Tibial nerve (tissue), 4 donors: ENCODE measurements at places on chromosomes 5 and 9. TPM values are rescaled to one million over a fixed set of nuclear protein-coding genes. Genes with fewer than 3 reads are reported as not detected.

DNA sequence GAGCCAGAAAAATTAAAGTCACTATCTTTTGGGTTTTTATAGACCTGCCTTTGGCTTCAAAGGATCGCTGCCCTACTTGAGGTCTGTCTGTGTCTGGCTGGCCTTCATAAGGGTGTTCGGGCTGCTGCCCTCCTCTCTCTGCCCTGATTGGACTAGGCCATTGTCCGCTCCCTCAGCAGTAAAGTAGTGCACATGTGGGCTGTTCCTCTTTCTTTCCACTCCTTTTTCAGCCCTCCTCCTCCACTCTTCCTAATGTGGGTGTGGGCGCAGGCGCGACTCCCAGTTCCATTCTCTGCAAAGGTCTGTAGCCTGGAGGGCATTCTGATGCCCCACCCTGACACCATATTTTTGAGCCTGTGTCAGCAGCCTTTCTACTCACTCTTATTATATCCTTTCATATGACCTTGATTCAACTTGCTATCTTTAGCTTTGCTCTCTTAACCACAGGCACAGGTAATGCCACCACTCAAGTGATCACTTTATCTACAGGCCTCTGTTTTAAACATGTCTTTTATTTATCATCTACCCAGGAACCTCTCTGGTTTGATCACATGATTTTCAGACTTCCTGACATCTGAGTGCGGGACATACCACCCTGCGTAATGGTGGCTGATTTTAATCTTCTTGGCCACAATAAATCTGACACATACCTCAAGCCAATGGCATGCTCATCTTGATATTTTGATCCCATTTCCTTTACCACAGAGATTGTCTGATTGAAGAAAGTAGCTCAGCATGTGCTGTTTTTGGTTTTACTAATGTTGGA, 144.5 kb downstream of the AOPEP start:
- H3K27ac ChIP-seq: no peak overlapping the region
- H3K36me3 ChIP-seq: no peaks in the 10 kb centered on the region
- H3K4me3 ChIP-seq: no peak overlapping the region
- peaks cover 15% of the 10 kb centered on the region for H3K4me1 ChIP-seq
- no peaks in the 10 kb centered on the region for H3K27me3 ChIP-seq
- DNase-seq: no peak

DNA sequence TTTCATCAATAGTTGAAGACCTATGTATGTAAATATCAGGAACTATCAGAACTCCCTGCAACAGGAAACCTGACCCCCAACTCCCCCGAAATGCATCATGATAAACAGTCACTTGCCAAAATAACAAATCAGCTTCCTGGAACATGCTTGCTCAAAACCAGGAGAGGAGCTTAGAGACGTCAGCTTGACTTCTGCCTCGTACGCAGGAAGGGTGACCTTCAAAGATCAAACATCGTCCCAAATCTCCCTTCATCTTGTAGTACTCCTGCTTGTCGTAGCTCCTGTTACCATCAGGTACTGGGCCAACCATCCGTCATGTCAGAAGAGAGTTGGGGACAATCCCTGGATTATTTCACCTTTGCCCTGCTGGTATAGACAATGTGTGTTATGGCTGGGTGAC, 396.1 kb downstream of the GADD45G start:
- peaks cover 27% of the 10 kb centered on the region for H3K4me1 ChIP-seq
- no peak overlapping the region for H3K4me3 ChIP-seq
- no peaks in the 10 kb centered on the region for H3K27me3 ChIP-seq
- no peak for DNase-seq
- H3K36me3 ChIP-seq: no peaks in the 10 kb centered on the region

DNA sequence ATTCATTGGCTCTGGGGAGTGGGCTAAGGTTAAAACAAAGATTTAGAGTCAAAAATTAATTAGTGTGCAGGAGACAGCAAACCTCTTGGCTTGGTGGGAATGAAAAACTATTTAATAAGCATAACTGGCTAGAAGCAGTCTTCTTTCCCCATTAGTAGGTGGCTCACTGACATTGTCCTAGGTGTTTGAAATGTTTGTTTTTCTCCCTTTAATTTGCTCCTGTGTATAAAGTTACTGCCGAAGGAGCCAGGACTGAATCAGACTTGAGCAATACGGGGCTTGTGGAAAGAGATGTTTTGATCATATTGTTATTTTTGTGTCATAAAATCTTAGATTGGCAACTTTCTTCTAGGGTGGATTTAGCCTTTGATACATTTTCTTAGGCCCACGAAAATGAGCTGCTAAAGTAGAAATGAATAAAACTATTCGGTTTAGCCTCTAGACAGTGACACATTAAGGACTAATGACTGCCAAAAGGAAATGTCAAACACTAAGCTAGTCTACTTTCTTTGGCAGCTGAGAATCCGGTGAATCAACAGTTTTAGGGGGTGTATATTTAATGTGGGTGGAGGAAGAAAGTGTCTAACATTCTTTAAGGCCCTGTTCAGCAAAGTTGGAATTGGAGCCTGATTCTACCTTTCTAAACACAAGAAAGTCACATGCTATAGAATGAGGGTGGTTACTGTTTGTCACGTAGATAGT, 30.2 kb downstream of the LRRTM2 start:
- no peak overlapping the region for H3K27ac ChIP-seq
- DNase-seq: no peak
- no peak overlapping the region for H3K4me3 ChIP-seq
- H3K27me3 ChIP-seq: no peaks in the 10 kb centered on the region
- no peaks in the 10 kb centered on the region for H3K36me3 ChIP-seq

GRCh38 chr9:136111190-136111589, 7.5 kb downstream of the TMEM250 start:
- H3K4me3 ChIP-seq: no peak overlapping the region
- H3K4me1 ChIP-seq: peaks cover 3% of the 10 kb centered on the region
- H3K27ac ChIP-seq: peak overlapping the region; percentile 78
- DNase-seq: no peak
- no peaks in the 10 kb centered on the region for H3K36me3 ChIP-seq

GRCh38 chr9:124032247-124032646, 20.7 kb downstream of the LHX2 start:
- H3K4me1 ChIP-seq: no peaks in the 10 kb centered on the region
- DNase-seq: no peak
- no peaks in the 10 kb centered on the region for H3K27me3 ChIP-seq
- H3K4me3 ChIP-seq: no peak overlapping the region

DNA sequence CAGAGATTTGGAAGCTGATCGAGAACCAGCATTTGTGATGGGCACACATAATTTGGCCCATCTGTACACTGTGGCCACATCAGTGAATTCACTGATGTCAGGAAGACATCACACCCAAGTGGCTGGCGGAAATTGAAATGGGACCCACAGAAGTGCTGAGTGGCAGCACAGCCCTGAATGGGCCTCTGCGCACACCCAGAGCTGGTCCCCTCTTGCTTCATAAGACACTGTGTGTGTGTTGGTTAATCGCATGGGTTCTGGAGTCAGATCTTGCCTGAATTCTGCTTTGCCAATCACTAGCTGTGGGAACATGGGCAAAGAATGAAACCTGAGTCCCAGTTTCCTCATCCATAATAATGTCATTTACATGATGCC, 72.2 kb downstream of the PCSK5 start:
- DNase-seq: no peak
- H3K4me3 ChIP-seq: no peak overlapping the region
- H3K36me3 ChIP-seq: no peaks in the 10 kb centered on the region
- no peak overlapping the region for H3K27ac ChIP-seq

DNA sequence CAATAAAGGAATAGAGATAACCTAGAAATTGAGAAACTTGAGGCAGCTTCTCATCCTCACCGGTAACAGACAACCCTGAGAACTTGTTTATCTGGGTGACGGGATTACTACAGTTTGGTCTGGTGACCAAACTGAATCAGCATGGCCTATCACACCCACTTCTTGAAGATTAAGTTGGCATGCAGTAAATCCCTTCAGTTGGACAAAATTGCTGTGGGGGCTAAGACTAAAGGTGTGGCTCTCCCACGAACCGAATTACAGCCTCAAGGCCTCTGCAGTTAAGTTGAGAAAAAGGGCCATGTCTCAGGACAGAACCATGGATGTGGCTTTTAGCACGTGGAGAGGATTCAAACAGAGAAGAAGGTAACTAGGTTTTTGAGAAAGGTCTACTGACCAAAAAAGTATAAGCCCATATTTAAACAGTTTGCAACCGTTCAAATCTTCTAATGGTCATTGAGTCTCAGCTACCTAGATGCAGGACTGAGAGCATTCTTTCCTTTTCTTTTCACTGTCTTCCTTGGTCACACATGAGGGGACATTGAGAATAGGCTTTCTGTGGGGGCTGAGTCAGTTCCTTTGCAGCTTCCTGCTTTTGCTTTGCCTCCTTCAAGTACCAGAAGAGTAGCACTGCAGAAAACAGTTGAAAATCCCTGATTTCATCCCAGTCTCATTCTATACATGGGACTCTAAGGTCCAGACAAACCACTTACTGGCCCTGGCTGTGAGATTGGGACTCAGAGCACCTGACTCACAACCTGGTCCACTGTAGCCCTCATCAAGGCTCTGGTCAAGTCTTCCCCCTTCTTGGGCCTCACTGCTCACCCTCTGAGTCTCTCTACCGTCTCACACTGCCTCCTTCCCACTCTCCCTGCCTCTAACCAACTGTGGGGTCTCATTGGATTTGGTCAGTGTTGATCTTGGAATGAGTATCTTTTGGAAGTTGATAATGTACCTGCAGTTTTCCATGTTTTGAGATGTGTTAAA, 30.9 kb downstream of the PDE6A start:
- no peak overlapping the region for H3K4me3 ChIP-seq
- no peak for DNase-seq
- no peaks in the 10 kb centered on the region for H3K4me1 ChIP-seq
- H3K36me3 ChIP-seq: no peaks in the 10 kb centered on the region
- H3K27me3 ChIP-seq: no peaks in the 10 kb centered on the region
- H3K27ac ChIP-seq: no peak overlapping the region

DNA sequence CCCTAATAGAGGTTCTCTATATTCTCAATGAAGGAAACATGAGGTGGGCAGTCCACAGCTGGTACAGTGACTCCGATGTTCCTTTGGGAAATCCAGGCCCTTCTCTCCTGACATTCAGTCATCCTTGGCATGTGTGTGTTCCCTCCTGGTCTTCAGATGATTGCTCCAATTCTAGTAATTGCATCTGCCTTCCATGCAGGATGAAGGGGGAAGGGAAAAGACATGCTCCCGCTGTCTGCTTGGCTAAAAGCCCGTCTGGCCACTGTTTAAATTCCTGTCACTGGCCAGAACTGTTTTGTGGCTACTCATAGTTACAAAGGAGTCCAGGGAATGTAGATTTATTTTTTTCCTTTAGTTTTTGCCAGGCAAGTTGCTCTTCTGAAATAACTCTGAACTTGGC, 65.0 kb downstream of the MAST4 start:
- peak; percentile 30 for DNase-seq
- H3K27ac ChIP-seq: no peak overlapping the region
- no peaks in the 10 kb centered on the region for H3K27me3 ChIP-seq
- H3K4me3 ChIP-seq: no peak overlapping the region

DNA sequence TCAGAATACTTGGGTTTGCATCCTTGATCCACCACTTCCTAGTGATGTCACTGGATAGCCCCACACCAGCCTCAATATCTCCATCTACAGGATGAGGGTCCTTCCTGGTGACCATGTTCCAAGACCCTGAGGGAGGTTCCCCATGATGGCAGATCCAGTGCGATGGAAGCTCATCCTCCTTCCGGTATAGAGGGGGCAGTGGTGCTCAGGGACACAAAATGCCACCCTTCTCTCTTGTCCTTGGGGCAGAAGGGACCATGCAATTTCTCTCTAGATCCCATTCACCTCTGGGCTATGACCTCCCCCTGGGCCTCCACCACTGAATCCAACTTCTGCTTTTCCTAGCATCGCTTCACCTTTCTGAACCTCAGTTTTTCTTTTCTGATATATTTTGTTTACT, 5.4 kb upstream of the SLC25A51 start:
- no peak overlapping the region for H3K27ac ChIP-seq
- peaks cover 6% of the 10 kb centered on the region for H3K4me1 ChIP-seq
- H3K36me3 ChIP-seq: no peaks in the 10 kb centered on the region
- no peaks in the 10 kb centered on the region for H3K27me3 ChIP-seq

The FRMD3 gene
- 32.9 TPM for total RNA-seq

DNA sequence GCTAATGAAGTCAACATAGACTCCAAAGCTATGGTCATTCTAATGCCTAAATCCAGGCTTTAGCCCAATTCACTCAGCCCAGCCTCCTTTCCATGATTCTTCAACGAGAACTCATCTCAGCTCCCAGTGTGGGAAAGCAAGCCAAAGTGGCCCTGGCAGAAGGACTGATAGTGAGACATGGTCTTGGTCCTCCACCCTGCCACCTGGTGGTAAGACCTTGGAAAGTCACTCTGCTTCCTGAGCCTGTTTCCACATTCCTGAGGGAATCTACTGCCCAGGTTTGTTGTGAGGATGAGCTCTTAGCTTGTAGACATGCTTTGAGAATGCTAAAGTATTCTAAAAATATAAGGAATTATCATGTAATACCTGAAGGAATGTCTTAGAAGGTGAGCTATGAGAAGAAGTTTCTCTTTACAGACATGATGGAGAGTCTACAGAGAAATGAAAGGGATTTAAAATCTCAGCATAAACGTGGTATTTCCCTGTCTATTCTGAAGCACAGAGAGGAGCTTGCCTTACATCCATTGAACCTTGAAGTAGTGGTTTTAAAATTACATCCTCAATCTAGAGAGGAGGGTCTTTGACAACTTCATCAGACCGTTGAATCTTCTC, 173.5 kb downstream of the TRIM32 start:
- H3K27me3 ChIP-seq: no peaks in the 10 kb centered on the region
- no peak overlapping the region for H3K4me3 ChIP-seq
- no peaks in the 10 kb centered on the region for H3K4me1 ChIP-seq
- H3K36me3 ChIP-seq: no peaks in the 10 kb centered on the region

The TTLL11 gene
- total RNA-seq: 17.7 TPM

DNA sequence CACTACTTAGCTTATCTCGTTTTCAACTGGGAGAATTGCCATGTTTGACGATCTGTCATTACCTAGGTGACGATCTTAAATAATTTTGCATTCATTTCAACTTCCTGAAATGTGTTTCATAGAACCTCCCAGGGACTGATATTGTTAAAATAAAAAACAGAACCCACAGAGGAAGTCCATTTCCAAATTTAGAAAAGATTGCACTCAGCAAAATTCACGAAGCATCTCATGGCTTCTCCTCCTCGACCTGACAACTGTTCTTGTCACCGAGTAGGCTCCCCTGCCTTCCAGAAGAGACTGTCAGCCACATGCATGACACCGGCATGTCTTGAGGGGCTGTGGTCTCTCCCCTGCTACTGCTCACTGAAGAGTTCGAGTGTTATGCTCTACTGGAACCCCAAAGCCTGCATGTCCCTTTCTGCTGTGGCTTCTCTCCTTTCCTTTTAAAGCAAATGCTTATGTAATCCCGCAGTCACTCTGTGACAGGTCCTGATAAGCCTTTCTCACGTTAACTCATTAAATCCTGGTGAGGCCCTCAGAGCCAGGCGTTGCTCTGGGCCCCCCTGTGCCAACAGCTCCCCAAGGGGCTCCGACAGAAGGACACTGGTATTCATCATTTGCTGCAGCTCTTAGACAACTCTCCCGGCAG, 26.8 kb upstream of the ANKRD33B start:
- H3K36me3 ChIP-seq: no peaks in the 10 kb centered on the region
- no peaks in the 10 kb centered on the region for H3K4me1 ChIP-seq
- no peak overlapping the region for H3K4me3 ChIP-seq
- DNase-seq: no peak
- H3K27me3 ChIP-seq: no peaks in the 10 kb centered on the region
- H3K27ac ChIP-seq: no peak overlapping the region
